Femur (tissue), 1 donor: ENCODE measurements at places on chromosomes 1 and 21.

DNA sequence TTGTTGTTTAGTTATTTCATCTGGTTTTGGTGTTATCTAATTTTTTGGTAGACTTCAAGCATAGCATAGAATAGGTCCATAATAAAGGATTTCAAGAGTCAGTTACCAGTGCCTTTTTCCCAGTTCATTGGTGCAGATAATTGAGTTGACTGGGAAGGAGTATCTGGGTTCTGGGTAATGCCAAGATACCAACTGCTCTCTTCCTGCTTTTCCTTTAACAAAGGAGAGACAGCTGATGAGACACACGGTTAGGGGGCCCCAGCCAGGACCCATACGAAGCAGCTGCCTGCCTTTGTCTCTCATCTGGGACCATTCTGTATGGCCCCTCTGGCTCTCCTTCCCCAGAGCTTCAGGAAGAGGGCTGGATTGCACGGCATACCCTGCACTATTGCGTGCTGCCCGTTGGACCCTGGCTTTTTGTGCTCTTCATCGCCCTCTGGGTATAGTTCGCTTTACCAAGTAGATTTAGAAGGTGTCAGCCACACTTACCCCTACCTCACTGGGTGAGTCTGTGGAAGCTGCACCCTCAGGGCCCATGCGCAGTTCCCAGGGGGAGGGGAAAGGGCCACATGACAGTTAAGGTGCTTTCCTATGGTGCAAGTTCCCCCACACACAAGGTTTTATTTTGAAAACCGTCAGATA lies 7.0 kb downstream of the NAV1 start:
- DNase-seq, result no peak

GRCh38 chr1:30998887-30999286 lies 66.6 kb downstream of the PUM1 start:
- DNase-seq, result no peak

DNA sequence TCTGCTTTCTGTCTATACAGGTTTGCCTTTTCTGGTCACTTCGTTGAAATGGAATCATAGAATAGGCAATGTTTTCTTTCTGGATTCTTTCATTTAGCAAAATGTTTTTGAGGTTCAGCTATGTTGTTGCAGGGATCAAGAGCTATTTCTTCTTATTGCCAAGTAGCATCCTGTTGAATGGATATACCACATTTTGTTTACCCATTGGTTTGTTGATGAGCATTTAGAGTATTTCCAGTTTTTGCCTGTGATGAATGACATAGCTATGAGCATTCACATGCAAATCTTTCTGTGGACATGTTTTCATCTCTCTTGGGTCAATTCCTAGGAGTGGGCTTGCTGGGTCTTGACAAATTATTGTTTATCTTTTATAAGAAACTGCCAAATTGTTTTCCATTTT lies 115.5 kb downstream of the ACTL8 start:
- no peak for DNase-seq

GRCh38 chr1:166221316-166221715 lies 54.5 kb upstream of the FAM78B start:
- no peak for DNase-seq

- no peak for DNase-seq
Measured at GRCh38 chr1:91591175-91591974, 90.7 kb downstream of the CDC7 start.

DNA sequence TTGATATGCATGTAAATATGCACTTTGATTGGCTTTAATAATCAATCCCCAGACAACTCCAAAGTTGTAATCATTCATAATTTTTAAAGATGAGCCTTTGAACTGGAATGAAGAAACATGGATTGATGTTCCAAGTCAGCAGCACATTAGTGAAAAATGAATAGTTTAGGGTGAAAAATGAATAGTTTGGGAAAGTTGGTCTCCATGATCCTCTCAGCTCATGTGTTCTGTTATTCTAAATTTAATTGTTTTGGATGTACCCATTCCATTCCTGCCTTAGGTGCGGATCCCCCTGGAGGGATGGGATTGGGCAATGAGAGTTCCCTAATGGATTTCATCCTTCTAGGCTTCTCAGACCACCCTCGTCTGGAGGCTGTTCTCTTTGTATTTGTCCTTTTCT lies at the start of gene OR2G3:
OR2G3 (plus strand) TSS at position 301 of the 400 bp plus-strand sequence; CDS start at position 301, 0 bp downstream.
- no peak for DNase-seq
